Activated CD4-positive, CD25-positive, alpha-beta regulatory T cell (primary cell): ENCODE measurements at places on chromosomes 1 and 21.

GRCh38 chr1:234140388-234140787 is 232.9 kb upstream of the COA6 start:
- no peak for DNase-seq

DNA sequence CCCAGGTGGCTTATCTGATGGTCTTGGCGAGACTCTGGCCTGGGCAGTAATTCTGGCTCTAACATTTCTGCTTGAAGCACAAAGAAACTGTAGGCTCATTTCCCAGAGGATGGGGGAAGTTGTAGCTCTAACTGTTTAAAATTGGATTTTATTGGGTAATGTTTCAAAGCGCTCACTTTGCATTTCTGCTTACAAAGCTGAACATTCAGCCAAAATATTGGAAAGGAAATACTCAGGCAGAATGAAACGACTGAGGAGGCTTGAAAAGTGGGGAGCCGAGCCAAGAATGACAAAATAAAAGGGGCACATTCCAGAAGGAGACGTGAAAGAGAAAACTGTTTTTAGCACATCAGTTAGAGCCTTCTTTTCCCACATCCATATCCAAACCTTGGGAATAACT is 202.6 kb downstream of the GRIK1 start:
- DNase-seq: no peak

- peak; percentile 67 for DNase-seq
These were observed 19.7 kb downstream of the MFAP2 start for GRCh38 chr1:16960560-16961296.

- no peak for DNase-seq
These were observed 2.0 kb downstream of the MOB3C start for GRCh38 chr1:46614604-46614984.
